ENCODE measurements at places on chromosomes 4 and X.

GRCh38 chr4:161252520-161253141 lies 911.2 kb downstream of the FSTL5 start:
- no peak for DNase-seq

GRCh38 chr4:118682928-118683327 lies 2.3 kb upstream of the METTL14 start:
- DNase-seq: no peak

DNA sequence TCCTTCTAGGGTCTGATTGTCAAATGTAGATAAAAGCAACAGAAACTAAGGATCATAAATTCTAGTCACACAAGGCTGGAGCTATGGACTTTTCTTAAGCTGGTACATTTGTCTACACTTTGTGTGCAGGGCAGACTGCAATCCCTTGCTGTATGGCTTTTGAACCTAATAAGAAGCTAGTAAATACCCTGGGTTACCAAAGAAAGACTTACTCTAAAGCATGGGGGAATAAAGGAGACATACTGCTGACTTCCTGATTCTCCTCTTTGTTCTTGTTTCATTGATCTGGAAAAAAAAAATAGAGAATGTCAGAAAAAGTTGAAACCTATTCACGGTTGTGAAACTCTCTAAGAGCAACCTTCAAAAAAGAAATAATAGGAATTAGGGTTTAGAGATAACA lies 216.6 kb upstream of the TLL1 start:
- no peak for DNase-seq

GRCh38 chr4:81492606-81493230 lies 21.0 kb upstream of the RASGEF1B start:
- DNase-seq: no peak

GRCh38 chr4:93466446-93466845 lies 362.1 kb upstream of the ATOH1 start:
- DNase-seq: no peak

DNA sequence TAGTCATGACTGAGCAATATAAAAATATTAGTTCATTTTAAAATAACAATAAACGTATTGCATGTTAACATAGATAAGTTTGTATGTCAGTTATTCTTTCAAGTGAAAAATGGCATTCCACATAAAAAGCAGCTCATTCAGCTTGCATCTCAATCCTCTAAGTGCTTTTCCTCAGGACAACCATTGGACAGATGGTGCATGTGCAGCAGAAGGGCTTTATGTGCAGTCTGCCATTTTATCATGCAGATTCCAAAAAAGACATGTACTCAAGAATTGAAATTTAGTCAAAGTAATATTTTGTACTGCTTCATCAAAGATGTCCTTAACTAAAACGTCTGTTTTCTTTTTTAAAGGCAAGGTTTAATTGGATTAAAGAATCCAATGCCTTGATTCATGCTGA lies 93.4 kb downstream of the RS1 start:
- no peak for DNase-seq

DNA sequence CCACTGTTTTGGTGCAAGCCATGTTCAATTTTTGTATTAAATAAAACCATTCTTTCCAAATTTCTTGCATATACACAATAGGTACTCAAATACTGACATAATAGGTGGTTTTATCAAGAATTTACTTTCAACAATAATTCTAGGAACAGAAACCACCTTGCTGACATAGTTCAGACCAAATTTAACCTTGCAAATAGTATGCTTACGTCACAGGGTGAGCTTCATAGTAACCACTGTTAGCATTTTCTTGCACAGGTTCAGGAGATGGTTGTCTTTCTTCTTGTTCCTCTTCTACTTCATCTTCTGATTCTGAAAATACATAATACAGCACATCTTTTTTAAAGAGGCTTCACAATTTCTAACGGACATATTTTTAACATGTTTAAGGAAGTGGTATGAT lies 17.6 kb downstream of the G3BP2 start:
- no peak for DNase-seq

GRCh38 chr4:2968381-2968780 lies 5.0 kb downstream of the GRK4 start:
- DNase-seq: no peak

GRCh38 chrX:97616883-97617530 lies 733.3 kb downstream of the RPA4 start:
- DNase-seq: no peak

DNA sequence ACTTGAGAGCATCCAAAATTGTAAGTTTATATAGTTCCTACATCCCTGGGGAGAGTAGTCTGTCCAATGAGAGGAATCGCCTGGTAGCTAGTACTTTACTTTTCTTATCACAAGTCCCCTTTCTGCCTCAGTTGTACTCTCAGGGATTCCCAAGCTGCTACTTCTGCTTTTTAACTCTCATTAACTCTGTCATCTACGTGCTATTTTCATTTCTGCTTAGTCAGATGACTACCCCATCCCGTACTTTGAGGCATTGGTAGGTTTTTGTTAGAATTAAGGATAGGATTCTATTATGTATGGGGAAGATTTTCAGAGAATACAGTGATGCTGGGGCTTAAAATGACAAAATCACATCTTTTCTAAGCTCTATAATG lies 24.7 kb downstream of the RBPJ start:
- DNase-seq: no peak

DNA sequence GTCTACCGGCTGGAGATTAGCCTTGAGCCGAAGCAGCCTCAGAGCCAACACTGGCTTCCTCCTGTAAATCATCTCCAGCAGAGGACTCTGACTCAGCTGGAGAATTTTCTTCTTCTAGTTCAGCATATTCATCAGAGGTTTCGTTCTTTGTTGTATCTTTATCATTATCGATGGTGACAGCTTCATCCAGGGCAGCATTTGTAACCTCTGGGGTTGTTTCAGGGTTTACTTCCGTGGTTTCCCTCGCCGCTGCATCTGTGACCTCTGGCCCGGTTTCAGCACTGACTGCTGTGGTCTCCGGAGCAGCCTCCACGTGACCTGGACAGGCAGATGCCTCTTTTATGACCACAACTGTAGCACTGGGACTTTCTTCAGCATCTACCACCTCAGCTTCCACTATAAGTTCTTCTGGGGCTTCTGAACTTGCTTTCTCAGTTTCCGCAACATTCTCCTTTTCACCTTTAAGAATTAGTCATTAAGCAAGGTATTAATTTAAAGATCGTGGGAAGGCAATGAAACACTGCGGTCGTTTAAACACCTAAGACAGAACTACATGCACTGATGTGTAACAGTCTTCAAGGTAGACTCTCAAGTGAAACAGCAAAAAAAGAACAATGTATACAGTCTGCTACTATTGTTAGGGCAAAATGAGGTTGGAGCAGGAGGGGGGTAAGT lies 13.3 kb downstream of the MGARP start:
- peak; percentile 28 for DNase-seq

GRCh38 chr4:186058253-186058979 lies 10.5 kb upstream of the TLR3 start:
- DNase-seq: no peak

DNA sequence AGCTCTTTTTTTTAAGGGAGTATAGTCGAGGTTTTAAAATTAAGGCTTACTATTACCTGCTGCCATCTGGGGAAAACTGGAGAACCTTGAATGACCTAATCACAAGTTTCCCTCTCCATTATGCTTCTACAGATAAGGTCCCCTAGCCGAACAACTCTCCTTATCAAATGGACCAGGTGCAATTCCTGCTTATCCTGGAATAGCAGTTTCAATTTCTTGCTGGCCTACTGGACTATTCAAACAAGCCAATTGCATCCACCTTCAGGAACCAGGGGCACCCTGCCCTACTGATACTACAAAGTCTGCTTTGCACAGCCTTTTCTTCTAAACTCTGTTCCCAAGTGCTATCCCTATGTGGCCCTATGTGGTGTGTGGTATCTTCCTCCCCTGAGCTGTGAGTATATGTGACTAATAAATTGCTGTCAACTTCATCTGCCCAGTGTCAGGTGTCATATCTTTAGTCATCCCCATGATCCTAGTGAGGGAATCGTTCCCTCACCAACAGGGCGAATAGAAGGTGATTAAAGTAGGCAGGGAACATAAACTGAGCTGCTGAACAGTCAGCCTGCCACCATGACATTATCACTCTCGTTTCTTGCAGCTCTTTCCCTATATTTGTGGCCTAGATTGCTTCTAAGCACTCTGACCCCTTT lies 128.5 kb downstream of the ATG4A start:
- no peak for DNase-seq

GRCh38 chrX:55033429-55033828 lies 2.7 kb upstream of the ALAS2 start:
- no peak for DNase-seq

GRCh38 chrX:13123247-13123856 lies 78.9 kb upstream of the FAM9C start:
- DNase-seq: no peak

DNA sequence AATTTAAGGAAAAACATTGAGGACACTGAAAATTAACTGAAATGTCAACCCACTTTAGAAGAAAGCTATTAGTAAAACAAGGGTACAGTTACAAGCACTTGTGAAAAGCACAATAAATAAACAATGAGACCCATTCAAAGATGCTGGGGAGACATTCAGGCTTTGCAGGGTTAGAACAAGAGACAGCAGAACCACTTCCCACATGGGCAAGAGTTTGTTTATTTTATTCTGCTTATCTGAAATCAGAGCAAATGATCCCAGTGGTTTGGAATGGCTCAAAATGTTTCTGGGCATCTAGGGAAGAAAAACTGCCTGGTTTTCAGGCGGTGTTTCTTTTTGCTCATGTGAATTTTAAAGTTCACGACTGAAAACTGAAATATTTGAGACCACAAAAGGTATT lies 42.4 kb downstream of the PPP3CA start:
- DNase-seq: no peak

DNA sequence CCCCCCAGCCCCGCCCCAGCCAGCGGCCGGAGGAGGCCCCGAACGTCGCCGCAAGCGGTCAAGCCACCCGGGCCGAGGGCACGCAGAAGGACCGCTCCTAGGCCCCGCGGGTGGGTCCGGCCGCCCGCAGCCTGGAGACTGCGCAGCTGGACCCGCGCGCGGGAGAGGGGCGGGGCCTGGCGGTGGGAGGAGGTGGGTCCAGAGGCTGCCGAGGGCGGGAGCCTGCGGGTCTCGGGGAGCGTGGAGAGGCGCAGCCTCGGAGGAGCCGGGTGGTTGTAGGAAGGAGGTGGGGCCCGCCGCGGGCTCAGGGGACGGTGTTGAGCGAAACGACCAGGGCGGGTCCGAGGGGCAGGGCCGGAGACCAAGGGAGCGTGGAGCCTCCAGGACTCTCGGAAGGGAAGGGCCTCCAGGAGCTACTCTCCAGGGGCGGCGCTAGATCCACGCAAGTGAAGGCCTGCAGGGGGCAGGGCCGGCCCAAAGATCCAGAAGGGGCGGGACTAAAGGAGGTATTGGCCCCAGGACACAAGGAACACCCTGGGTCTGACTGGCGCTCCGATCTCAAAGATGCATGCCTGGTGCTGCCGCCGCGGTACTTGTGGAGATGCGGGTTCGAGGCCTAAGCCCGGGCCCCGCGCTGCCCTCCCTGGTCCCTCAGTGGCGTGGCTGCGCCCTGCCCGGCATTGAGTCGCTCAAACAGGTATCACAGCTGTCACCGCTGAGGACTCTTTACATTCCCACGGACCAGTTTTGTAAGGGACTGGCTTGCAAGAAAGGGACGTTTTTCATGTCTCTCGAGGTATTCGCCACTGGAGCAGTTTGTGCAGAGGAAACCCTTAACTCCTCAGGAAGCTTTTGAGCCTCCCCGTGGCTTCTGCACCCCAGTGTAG lies 5.9 kb downstream of the TIMM17B start:
- DNase-seq: peak; percentile 42

- no peak for DNase-seq
Observed at GRCh38 chr4:114109776-114110175, 130.3 kb upstream of the ARSJ start.

GRCh38 chr4:54272051-54272450 lies 43.0 kb downstream of the PDGFRA start:
- DNase-seq: no peak

DNA sequence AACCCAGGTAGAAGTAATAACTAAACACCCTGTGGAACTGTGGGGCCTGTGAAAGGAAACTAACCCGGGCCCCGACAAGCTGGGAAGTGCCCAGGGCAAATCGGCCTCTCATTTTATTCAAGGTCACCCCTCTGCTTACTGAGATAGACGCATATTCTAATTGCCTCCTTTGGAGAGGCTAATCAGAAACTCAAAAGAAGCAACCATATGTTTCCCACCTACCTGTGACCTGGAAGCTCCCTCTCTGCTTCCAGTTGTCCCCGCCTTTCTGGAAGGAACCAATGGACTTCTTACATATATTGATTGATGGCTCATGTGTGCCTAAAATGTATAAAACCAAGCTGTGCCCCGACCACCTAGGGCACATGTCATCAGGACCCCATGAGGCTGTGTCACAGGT lies 23.1 kb upstream of the DHRSX start:
- DNase-seq: no peak

GRCh38 chrX:39853417-39854030 lies 244.2 kb downstream of the BCOR start:
- no peak for DNase-seq

- no peak for DNase-seq
Observed at GRCh38 chrX:11577603-11578002, 88.1 kb downstream of the ARHGAP6 start.

- DNase-seq: no peak
Observed at GRCh38 chrX:69362354-69362753, 141.8 kb upstream of the NALF2 start.

- DNase-seq: no peak
Observed at GRCh38 chr4:159505266-159505975, 402.5 kb downstream of the RAPGEF2 start.

DNA sequence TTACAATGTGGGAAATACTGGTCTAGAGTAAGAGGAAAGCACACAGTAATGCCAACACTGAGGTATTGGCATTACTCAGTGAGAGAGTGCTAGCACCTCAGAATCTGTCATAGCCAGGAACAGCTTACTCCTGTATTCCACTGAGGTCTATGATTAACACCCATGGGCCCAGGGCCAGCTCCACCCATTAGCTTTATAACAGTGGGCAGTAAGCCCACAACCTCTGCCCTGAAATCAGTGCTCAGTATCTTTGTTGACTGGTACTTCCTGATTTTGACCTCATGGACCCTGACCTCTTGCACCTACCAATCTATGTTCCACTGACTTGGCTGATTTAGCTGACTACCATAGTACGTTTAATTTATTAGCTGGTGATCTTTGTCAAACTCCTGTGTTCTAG lies 56.1 kb downstream of the LANCL3 start:
- DNase-seq: no peak

- DNase-seq: no peak
Observed at GRCh38 chr4:92163348-92163747, 140.4 kb upstream of the GRID2 start.

DNA sequence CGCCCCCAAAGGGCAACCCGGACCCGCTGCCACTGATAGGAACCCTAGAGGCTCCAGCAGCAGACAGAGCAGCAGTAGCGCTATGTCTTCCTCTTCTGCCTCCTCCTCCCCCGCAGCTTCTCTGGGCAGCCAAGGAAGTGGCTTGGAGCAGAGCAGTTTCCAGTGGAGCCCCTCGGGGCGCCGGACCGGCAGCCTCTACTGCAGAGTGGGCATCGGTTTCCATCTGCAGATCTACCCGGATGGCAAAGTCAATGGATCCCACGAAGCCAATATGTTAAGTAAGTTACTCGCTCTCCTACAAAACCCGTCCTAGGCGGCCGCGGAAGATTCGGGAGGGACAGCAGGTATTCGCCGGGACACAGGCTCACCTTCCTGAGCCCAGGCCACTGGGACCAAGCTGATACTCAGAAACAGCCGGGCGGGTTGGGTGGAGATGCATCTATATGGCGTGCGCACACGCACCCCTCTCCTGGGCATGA lies 477 bp downstream of the FGF5 start:
- no peak for DNase-seq
